ENCODE measurements at places on chromosomes 2 and 18. TPM values are rescaled to one million over a fixed set of nuclear protein-coding genes. Genes with fewer than 3 reads are reported as not detected.

COLEC11 gene
- 4.5 TPM for total RNA-seq

ABCB11 gene
- not detected for total RNA-seq

SNORC gene
- 0.55 TPM for total RNA-seq

DNA sequence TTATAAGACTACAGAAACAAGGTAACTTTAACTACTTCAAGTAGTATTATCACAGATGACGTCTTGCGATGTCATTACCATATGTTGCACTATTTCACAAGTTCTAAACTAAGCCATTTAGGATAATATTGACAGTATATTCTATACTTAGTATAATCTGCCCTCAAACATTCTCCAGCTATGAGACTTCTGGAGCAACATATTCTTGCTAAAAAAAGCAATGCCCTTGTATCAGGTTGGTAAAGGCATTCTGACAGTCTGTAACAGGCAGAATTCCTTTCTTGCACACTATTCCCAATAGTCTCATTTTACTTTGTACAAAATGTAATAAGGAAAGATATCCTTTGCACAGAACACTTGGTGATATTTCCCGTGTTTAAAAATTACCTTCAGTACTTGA, 694.8 kb upstream of the PKDCC start:
- DNase-seq = no peak

DNA sequence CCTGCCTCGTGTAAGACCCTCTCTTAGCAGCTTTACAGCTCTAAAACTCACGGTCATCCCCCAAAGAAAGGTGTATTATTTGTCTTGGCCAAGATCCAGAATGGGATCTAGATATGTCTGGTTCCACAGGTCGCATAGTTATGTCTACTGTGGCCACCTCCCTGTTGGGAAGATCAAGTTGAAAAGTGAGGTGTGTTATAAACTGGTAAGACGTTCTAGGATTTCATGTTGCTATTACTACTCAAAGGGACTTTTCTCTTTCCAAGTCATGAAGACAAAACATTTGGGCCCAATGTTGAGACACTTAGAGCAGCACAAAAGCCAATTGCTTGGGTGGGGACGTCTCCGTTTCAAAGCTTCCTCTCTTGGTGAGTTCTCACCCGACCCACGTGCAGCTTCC, 766.0 kb downstream of the RNF144A start:
- no peak for DNase-seq

GRCh38 chr2:49037197-49037596, 117.1 kb downstream of the FSHR start:
- DNase-seq = no peak

Data from stomach (tissue), 19 donors.